ENCODE measurements at places on chromosomes 5 and 9.

- no peak for DNase-seq
These were observed 82.9 kb downstream of the MEF2C start for GRCh38 chr5:88799938-88800535.

- DNase-seq, result no peak
These were observed 639 bp downstream of the EHMT1 start for GRCh38 chr9:137619240-137620047.

- no peak for DNase-seq
These were observed 16.4 kb upstream of the DOLPP1 start for GRCh38 chr9:129064499-129064908.

- DNase-seq, result no peak
These were observed 4.5 kb downstream of the HEMGN start for GRCh38 chr9:97933297-97933998.

DNA sequence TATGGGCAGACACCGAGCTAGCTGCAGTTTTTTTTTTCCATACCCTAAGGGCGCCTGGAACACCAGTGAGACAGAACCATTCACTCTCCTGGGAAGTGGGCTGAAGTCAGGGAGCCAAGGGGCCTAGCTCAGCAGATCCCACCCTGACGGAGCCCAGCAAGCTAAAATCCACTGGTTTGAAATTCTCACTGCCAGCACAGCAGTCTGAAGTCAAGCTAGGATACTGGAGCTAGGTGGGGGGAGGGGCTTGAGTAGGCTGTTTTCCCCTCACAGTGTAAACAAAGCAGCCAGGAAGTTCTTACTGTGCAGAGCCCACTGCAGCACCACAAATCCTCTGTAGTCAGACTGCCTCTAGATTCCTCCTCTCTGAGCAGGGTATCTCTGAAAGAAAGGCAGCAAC, 151.7 kb upstream of the HCN1 start:
- DNase-seq, result no peak

DNA sequence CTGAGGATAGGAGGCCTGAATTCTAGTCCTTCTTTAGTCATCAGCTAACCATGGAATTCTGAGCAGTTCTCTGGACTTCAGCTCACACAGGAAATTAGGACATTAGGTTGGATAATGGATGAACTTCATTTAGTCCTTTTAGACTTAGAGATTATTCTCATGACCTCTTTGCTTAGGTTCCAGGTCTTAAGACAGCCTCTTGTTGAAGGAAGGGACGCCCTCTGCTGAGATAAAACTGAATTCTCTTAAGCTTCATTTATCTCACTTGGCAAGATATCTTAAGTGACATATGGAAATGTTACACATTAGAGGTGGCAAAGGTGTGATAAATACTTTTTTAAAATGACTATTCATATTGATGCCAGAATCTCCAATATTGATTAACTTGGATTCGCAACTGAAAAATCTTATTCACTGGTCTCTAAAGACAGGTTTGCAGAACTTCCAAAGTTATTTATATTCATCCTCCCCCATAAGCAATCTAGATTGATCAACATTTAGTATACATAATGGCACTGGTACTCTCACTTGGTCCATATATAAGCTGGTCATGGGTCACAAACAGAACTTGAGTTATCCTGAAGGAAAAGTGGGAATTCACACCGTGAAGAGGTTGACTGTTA, 16.9 kb upstream of the ZNF366 start:
- DNase-seq, result peak; percentile 43
